ENCODE measurements at places on chromosomes 2 and 18.

DNA sequence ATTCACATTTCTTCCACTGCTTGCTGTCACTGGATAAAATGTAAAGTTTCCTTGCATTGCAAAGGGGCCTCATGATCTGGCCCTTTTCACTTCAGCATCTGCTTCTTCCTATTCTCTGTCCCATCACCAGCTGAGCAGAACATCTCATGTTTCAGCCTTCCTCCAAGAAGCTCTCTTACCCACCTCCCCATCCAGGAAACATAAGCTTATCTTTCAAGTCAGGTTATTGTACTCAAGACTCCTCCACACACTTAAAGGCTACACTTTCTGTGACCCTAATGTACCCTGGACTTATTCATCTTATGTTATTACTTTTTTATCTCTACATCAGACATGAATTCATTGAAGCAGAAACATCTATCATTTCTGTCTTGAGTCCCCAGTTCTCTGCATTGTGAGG lies 230.5 kb downstream of the PMAIP1 start:
- DNase-seq = no peak

DNA sequence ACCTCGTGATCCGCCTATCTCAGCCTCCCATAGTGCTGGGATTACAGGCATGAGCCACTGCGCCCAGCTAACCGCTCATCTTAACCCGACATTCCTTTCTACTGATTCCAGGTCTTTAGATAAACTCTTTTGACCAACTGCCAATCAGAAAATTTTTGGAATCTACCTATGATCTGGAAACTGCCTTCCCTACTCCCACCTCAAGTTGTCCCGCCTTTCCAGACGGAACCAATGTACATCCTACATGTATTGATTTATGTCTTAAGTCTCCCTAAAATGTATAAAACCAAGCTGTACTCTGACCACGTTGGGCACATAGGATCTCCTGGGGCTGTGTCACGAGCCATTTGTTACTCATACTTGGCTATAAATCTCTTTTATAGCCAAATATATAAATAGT lies 3.2 kb upstream of the NEU2 start:
- no peak for DNase-seq

- no peak for DNase-seq
Measured at GRCh38 chr2:241268716-241269445, 46.6 kb downstream of the HDLBP start.

DNA sequence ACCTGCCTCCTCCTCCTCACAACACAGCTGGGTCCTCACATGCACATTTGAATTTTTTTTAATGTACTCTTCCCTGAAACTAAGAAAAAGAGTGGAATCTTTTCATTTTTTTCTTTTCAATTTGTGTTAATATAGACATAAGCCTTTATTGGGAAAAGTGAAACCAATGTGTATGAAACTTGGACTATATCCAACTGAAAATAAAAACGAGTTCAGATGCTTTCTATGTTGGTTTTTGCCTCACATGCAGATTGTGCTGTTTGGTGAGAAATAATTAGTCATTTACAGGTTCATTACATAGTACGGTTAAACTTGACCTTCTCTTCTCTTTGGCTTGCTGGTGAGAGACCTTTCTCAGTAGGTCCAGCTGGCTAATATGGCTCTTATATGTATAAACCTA lies 515.2 kb upstream of the FANCL start:
- DNase-seq = no peak

GRCh38 chr2:138503087-138503442 lies 1.5 kb downstream of the SPOPL start:
- DNase-seq = no peak

Data from activated naive CD4-positive, alpha-beta T cell (primary cell).